ENCODE measurements at places on chromosomes 7 and 10.

- DNase-seq, result no peak
These were observed 238.7 kb downstream of the CDK14 start for GRCh38 chr7:90834771-90835170.

- no peak for DNase-seq
These were observed 339.1 kb downstream of the HGF start for GRCh38 chr7:81430761-81431160.

- no peak for DNase-seq
These were observed 1.6 kb upstream of the SEPHS1 start for GRCh38 chr10:13349463-13350274.

- DNase-seq, result no peak
These were observed 8.2 kb downstream of the PPIF start for GRCh38 chr10:79355420-79356017.

DNA sequence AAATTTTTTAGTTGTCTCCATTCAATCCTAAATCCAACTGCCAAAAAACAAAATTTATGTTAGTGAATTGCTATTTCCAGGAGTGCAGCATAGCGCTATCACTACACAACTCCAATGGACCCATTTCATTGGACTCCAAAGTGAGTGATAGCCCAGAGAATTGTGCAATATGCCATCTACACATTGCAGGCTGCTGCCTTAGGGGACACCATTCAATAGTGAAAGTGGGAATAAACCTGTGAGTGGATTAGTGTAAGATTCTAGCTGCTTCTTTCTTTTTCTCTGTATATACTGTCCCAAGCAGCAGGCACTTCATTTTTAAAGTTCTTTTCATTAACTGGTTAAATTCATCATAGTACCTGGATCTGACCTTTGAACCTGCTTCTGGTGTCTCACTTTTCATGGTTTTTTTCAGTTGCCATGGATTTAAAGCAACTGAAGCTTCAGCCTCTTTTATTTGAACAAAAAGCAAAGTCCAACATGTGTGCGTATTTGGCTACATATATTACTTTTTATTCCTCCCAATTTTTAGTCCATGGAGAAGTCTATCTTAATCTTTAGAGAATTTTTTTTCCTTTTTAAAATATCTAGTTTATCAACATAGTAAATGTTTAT, 97.3 kb downstream of the DGKB start:
- no peak for DNase-seq

GRCh38 chr10:69474742-69475432, 23.6 kb downstream of the TSPAN15 start:
- no peak for DNase-seq

- DNase-seq, result no peak
These were observed 25.9 kb downstream of the RNLS start for GRCh38 chr10:88557256-88557655.

DNA sequence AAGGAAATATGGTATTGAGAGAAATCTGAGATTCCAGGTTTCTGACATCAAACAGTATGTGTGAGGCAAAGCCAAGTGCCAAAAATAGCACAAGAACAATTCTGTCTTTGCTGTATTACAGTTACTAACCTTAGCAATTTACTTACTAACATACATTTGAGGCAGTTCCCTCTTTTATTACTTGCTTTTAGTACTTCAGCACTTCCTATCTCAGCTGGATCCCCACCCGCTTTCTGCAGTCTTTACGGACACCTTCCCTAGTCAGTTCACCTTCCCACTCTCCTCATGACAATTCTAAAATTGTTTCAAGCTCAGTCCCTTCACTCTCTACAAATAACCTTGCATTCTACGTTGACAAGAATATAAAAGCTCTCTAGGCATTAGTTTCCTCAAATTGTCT, 79.2 kb downstream of the ELAPOR2 start:
- no peak for DNase-seq

DNA sequence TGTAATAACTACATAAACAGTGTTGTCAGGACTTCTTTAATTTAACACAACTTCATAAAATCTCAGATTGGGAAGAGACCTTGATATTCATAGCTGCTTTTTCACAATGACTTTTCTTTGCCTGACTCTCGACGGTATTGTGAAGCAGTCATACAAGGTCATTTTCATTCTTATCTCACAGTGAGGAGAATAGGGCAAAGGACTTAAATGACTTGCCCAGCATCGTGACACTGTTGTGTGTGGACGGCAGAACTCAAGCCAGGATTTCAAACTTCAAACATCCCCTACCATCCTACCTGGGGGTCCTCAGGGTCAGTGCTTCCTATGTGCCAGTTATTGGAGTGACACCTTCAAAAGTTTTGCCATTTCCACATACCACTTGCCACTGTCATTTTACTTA, 138.5 kb upstream of the GDF10 start:
- DNase-seq, result no peak

GRCh38 chr10:132146271-132146671, 40.5 kb upstream of the DPYSL4 start:
- no peak for DNase-seq
